ENCODE measurements at places on chromosomes 5 and 9. TPM values are rescaled to one million over a fixed set of nuclear protein-coding genes. Genes with fewer than 3 reads are reported as not detected.

DNA sequence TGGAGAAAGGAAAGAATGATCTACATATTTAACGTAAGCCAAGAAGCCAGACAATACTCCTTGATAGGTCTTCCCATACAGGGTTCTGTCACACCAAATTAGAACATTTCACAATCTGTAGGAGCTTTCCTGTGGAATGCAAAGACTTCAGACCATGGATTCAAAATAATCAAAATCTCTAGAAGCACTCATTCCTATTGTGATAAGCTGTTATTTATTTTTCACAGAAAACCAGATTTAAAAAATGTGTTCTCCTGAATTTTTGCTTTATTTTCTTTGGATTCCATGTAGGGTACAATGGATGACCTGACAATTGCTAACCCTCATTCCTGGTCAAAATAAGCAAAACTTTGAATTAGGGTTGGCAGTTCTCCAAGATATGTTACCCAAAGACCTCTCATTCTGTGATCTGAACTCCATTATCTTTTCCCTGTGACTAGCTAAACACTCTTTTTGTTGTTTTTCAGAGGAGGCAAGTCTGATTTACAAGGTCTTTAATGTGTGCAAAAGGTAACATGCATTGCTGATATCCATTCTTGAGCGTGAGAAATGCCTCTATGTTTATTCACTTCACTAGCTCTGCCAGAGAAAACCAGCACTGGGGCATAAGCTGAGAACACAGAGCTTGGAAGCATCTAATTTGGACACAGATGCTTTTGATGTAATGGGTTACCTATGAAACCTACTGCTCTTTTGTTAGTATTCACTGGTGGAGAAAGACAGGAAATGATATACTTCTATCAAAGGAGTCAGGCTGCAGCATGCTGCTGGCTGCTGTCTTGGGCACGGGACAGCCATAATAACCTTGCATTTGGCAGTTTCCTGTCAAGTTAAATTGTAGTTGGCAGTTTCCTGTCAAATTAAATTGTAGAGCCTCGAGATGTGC lies 31.4 kb downstream of the ACTBL2 start:
- peak; percentile 73 for DNase-seq

DNA sequence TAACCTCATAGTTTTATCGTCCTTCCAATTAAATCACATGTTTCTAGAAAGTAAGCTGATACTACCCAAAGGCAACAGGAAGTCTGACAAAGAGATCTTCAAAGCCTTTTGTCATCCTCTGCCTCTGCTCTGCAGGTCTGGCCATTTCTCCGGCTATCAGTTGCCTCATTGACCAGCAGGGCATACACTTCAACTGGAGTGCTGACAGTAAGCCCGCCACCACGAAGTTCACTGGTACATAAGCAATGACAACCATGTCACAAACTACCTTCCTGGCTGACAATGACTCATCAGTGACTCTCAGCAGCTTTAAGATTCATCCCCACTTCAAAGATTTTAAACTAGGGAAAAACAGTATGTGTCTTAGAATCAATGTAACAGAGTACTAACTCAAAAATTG lies 20.6 kb downstream of the SPTLC1 start:
- no peak for DNase-seq

DNA sequence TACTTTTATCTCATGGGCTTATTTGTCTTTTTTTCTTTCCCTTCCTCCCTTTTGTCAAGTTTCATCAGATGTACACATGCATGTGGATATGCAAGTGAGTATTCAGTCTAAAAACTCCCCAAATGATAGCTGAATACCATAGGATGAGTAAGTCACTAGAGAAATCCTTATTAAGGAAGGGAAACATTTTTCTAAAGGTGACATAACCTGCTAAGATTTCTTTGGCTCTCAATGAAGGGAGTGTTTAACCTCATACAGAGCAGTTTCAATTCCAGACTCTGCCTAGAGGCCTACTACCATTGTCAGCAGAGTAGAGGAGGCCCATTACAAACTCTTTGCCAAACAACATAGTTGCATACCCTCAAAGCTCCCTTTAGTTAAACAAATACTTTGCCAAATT lies 192.4 kb downstream of the ARHGEF28 start:
- DNase-seq: no peak

APC gene
- polyA plus RNA-seq: 22.9 TPM

- no peak for DNase-seq
Measured at GRCh38 chr5:757931-758697, 26.4 kb downstream of the ZDHHC11B start.

DNA sequence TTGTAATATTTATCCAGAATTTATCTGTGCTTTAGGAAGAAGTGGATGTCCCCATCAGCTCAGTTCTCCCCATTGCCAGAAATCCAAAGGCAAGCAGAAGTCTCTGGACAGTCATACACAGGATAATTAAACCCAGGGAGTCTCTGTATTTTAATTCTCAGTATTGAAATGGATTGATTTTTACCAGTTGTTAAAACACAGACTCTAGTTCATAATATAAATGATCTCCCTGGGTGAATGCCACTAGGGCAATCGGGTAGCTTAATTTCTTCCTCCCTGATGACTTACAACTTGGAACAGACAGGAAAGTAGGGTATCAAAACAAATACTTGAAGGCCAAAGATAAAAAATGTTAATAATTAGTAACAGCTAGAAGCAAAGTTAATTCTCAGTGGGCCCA lies 66.5 kb upstream of the DAP start:
- no peak for DNase-seq

BRD3 gene
- 7.6 TPM for polyA plus RNA-seq

- DNase-seq: no peak
Measured at GRCh38 chr9:131239161-131239975, 36.9 kb downstream of the FAM78A start.

- DNase-seq: peak; percentile 12
Measured at GRCh38 chr9:86977205-86977835, 30.0 kb upstream of the GAS1 start.

DNA sequence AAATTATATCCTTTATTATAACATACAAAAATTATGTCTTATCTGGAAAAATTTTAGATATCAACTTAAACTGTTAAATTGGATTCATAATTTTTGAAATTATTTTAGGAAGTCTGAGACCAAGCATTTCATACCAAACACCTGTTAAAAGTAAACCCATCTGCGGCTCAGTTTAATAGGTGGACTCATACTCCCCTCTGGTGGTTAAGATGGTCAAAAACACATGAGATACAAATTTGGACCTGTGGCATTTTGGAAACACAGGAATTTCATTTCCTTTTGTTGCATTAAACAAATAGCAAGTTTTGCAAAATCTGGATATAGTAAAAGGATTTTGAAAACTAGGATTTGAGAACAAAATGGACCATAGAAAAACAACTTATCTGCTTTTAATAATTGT lies 53.7 kb downstream of the RGMB start:
- DNase-seq: peak; percentile 42

C9orf153 gene
- polyA plus RNA-seq: 0.06 TPM

CER1 gene
- polyA plus RNA-seq: not detected

ORM2 gene
- not detected for polyA plus RNA-seq

DNA sequence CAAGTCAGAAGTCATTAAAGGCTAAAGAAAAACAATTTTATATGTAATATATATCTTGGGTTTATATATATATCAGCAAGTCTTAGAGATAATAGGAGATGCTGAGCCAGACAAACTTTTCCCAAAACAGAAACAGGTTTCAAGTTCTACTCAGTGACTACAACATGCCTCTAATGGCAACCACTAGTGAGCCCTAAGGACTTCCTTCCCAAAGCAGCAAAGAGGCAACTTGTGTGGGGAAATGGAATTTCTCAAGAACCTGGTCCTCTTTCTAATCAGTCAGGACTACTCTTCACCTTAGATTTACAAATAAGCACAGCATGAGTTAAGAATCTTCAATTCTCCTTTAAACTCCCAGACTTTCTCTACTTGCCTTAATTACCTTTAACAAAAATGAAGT lies 17.6 kb downstream of the RNF38 start:
- no peak for DNase-seq

GRCh38 chr5:132773601-132774355 lies 3.3 kb downstream of the SEPTIN8 start:
- DNase-seq: no peak

DNA sequence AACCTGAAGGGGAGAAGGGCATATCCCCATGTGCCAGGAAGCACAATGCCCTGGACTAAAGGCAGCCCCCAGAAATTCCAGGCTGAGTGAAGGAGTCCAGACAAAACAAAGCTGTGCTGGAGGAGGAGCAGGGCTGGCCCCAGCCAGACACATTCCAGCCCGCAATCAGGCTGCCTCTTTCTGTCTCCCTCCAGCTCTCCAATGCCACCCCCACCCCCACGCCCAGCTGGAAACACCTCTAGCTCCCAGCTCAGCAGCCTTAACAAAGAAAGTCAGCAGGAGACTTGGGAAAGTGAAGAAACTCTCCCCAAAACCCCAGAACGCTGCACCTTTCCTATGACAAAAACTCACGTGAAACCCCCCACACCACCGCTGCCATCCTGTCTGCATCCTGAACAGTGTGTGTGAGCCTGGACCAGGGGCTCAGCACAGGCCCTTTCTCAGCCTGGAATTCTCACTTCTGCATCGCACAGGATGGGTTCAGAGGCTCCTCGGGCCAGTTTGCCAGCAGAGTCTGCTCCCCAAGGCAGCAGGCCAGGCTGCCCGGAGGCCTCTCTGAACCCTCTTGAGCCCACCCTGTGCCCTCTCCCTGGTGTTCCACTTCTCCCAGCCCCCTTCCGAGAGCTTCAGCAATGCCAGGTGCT lies 96.2 kb upstream of the ICE1 start:
- DNase-seq: no peak

BAAT gene
- polyA plus RNA-seq: 0.02 TPM

IL31RA gene
- polyA plus RNA-seq: 2.2 TPM

GRCh38 chr9:128600099-128600498 lies 47.7 kb downstream of the SPTAN1 start:
- no peak for DNase-seq

DNA sequence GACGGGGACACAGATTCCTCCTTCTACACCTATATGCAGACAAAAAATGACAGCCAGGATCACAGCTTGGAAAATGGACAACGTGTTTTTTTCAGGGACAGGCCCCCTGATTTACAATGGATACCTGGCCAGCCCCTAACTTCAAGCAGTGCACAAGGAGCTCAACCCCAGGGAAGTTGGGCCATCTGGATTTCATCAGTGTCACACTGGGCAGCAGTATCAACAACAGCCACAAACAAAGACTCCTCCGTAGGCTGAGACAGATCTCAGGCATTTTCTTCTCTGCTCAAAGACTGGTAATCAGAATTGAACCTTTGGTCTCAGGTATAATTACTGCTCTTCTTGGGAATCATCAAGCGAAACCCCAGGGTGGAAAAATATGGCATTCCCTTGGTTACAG lies 374.0 kb downstream of the ZNF608 start:
- no peak for DNase-seq

DNA sequence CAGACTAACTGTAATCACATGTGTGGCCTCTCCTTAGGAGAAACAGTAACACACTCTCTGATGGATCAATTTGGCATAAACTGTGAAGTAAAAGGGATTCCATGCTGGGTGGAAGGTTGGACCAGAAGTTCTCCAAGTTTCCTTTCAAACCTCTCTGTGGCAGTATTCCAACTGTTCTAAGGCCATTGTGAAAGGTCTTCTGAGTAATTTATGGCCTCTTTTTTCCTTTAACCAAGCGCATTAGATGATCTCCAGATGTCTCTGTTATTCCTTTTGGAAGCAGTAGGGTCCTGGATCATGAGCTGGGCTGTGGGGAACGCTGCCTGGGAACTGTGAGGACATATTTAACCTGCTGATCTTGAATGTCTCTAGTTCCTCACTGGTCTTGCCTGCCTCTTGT lies 80.6 kb upstream of the IL6ST start:
- peak; percentile 96 for DNase-seq

DNA sequence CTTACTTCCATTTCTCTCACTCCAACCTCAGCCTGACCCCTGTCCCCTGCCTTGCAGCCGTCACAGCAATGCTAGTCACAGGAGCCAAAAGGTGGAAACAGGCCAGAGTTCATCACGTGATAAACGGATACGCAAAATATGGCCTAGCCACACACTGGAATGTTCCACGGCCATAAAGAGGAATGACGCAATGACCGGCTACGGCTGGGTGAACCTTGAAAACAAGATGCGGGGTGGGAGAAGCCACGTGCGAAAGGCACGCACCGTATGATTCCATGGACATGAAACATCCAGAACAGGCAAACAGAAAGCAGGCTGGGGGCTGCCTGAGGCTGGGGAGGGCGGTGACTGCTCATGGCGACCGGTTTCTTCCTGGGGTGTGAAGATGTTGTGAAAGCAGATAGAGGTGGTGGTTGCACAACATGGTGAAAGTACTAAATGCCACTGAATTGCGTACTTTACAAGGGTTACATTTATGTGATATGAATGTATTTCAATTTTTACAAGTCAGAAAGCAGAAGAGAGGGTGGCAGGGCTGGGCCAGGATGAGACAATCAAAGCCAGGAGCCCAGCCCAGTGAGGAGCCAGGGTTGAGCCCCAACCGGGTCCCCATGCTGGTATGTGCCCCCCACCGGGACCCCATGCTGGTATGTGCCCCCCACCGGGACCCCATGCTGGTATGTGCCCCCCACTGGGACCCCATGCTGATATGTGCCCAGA lies 117.8 kb upstream of the SARDH start:
- peak; percentile 52 for DNase-seq

FYB1 gene
- not detected for polyA plus RNA-seq

PCDHB15 gene
- polyA plus RNA-seq: 0.31 TPM

DNA sequence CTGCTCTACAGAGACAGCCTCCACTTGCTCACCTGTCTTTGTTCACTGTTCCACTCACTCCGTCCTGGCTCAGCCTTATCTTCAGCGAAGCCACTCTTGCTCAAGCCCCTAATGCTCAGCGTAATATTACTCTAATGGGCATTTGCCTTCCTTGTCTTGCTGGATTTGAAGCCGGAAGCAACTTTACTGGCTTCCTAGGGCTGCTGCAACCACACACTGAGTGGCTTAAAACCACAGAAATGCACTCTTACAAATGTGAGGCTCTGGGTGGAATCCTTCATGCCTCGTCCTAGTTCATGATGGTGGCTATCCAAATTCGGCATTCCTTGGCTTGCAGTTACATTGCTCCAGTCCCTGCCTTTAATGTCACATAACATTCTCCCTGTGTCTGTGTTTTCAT lies 85.5 kb upstream of the MARCHF11 start:
- no peak for DNase-seq

DNA sequence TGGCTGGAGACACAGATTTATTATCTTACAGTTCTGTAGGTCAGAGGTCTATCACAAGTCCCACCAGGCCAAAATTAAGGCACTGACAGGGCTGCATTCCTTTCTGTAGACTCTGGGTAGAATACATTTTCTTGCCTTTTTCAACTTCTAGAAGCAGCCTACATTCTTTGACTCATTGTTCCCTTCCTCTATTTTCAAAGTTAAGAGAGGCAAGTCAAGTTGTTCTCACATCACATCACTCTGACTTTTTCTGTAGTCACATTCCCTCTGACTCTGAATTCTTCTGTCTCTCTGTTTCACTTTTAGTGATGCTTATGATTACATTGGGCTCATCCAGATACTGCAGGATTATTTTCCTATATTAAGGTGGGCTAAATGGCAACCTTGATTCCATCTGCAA lies 119.0 kb downstream of the MELK start:
- no peak for DNase-seq

GRCh38 chr5:80745490-80745889 lies 90.7 kb upstream of the DHFR start:
- peak; percentile 76 for DNase-seq

IL3 gene
- not detected for polyA plus RNA-seq

Data from fibroblast of lung (primary cell).